ENCODE measurements at places on chromosomes 13 and 19.

GRCh38 chr13:112330479-112331381, 45.4 kb upstream of the SPACA7 start:
- DNase-seq = no peak

- no peak for DNase-seq
These were observed 4.3 kb upstream of the NR2F6 start for GRCh38 chr19:17249887-17250548.

GRCh38 chr13:109743706-109744453, 42.5 kb downstream of the IRS2 start:
- DNase-seq = peak; percentile 71

DNA sequence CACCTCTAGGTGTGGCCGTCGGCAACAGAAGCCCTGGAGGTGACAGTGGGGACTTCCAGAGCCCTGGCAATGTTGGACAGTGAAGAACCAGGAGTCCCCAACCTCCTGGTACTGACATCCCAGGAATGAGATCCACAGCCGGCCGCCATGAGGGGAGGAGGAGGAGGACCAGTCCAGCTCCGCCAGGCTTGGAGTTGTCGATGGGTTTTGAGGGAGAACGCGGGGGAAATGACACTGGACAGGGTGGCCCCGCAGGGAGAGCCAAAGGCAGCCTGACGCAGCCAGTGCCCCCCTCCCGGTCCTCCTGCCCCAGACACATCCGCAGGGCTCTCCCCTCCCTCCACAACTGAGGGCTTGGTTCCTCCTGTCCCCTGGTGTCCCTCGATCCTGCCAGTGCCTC, 57.9 kb downstream of the SPACA7 start:
- DNase-seq = no peak

- DNase-seq = no peak
These were observed 19.6 kb downstream of the ARHGEF1 start for GRCh38 chr19:41902594-41902993.

DNA sequence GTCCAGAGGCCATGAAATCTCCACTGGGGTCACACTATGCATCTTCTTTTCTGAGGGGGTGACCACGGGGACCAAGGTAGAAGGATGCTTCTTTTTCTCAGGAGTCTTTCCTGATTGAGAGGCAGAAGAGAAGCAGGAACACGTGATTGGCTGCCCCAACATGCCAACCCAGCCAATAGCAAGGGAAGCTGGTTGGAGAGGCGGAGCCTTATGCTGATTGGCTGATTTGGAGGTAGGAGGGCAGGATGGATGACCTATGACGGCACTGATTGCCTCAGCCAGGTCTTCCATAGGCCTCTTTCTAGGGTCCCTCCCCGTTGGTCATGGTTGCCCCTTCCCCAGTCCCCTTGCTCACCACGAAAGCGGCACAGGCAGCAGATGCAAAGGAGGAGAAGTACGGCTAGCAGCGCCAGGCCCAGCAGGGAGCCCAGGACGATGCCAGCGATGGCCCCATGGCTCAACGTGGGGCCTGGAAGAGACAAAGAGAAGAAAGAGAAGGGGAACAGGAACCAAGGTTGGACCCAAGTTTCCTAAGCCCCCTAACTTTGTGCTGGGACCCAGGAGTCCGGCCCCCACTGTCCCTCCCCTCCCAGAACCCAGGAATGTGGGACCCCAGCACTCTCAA, 8.0 kb downstream of the VSIG10L start:
- DNase-seq = no peak

GRCh38 chr19:18434411-18435175, 3.3 kb downstream of the ISYNA1 start:
- DNase-seq = no peak

DNA sequence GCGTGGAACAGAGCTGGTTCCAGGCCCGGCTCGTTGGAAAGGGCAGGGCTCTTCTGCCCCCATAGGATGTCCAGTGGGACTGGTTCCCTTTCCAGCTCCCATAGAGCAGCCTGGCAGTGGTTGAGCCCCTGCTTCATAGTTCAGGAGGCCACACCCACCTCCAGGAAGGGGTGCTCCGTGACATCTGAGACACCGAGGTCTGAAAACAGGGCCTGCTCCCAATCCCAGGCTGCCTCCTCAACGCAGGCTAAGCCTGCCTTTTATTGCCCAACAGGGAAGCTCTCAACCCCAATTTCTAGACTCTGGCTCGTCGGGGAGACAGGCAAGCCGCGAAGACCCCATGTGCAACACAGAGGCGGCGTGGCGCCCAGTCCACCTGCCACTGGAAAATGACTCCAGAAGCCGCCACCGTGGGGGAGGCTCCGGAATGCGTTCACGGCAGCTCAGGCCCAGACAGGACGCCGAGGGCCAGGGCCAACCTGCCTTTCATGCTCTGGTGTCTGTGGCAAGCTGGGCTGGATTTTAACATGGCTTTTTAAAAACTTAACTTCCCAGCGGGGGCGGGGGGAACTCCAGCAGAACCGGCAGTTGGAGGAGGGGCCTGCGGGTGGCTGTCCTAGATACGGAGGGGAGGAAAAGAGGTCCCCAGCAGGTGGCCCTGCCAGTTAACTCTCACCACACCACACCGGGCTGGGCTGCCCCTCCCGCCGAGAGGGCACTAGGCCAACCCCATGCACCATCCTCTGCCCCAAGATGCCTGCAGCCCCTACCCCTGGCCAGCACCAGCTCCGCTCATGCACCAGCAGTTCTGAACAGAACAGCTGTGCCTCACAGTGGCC, 17.9 kb upstream of the TINCR start:
- DNase-seq = no peak

DNA sequence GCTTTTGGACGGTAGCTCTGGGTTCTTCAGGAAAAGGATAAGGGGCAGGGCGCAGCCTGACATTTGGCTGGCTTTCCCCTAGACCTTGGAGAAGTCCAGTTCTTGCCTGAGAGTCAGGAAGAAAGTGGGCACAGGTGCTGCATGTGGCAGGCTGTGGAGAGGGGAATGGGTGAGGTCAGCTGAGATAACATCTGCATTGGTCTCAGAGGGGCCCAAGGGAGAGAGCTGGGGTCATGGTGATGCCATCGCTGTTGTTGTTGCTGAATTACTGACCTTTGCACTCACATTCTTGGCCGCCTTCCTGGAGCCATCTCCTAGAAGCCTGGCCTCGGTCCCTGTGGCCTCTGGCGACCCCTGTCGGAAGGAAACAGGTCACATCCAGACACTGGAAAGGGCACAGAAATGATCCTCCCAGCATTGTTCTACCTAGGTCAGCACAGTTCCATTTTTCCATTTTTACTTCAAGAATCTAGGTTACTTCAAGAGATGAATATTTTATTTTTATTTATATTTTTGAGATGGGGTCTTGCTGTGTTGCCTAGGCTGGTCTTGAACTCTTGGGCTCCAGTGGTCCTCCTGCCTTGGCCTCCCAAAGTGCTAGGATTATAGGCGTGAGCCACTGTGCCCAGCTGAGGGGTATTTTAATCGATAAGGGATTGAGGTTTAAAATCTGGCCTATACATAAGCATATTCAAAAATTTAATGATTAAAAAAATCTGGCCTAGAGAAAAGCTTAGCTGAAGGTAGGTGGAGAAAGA, 6.5 kb upstream of the LIPE start:
- DNase-seq = peak; percentile 82

- peak; percentile 4 for DNase-seq
These were observed 30.8 kb upstream of the RFC3 start for GRCh38 chr13:33787051-33787591.

- DNase-seq = no peak
These were observed 110.8 kb upstream of the POSTN start for GRCh38 chr13:37709318-37709717.

DNA sequence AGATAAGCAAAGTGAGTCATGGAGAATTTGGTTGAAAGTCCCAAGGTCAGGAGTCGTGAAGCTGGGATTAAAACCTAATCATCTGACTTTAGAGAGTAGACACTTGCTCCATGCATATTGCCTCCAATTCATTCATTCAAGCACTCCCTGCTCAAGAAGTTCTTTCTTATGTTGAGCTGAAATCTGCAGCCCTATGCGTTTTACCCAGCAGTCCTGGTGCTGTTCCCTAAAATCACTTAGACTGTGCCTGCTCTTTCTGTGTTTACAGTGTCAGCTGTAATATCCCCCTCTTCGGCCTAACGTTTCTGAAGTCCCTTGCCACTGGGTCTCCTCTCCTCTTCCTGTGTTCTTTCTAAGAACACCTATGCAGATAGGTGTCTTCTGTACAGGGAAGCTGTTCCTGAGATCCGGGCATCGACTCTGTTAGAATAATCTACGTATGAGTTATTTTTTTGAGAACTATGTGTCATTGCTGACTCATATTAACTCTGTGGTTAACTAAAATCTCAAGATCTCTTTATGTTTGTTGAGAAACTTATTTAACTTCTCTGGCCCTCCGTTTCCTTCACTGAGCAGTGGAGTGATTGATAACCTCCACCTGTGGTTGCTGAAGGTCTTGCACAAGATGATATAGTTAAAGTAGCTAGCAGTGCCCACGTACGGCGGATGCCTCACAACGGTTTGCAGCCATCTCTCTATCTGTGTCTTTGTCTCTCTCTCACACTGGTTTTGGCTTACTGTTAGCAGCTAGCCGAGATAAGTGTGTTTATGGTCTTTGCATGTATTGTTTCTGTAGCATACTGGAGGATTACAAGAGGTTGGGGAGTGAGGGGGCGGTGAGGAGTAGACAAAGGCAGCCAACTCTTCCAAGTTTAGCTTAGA, 4.7 kb downstream of the ALOX5AP start:
- DNase-seq = peak; percentile 83

- DNase-seq = peak; percentile 62
These were observed 194.4 kb downstream of the GGACT start for GRCh38 chr13:100394005-100394695.

DNA sequence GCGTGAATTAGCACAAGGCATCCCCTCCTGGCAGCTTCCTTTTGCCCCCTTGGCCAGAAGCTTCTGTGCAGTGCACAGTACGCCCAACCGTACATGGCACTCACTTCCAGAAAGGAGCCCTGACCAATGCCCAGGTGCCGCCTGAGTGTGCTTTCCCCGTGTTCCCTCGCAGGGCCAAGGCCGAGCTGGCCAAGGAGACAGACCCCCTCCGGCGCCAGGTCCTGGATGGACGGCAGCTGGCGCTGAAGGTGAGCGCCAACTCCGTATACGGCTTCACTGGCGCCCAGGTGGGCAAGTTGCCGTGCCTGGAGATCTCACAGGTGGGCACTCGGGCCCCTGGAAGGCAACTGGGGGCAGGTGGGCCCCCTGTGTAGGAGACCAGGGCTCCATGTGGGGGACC, 9.4 kb upstream of the SPIB start:
- DNase-seq = no peak
